ENCODE measurements at places on chromosomes 3 and 15.

DNA sequence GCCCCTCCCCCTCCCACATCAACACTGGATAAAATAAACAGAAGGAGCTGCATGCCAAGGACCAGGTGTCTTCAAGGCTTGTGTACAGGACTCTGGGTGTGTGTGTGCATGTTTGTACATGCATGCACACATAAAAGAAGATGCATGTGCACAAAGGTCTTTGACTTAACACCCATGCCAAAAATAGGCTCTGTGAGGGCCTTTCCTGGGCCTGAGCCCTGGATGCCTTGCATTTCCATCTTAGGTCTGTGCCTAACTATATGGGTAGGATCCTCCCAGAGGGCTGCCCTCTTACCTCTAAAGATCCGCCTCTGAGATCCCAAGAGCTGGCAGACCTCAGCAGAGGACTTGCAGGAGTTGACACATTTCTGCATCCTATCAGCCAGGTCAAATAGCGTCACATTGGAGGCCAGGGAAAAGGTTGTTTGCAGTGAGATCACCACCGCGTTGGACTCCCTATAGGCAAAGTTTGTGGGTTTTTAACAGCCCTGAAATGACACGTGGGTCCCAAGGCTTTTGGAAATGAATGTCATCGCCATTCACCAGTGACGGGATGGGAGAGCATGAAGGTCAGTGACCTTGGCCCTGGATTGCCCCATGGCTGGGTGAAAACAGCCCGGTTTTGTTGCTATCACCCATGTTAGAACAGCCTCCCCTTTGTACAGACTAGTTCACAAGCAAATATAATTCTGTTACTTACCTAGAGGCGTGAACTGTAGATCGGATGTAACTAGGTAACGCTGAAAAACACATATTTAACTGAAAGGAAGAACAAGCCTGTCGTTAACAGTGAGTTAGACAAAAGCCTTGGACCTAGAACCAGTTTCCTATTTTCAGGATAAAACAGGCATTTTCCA lies 54.0 kb downstream of the HEG1 start:
- DNase-seq, result no peak

DNA sequence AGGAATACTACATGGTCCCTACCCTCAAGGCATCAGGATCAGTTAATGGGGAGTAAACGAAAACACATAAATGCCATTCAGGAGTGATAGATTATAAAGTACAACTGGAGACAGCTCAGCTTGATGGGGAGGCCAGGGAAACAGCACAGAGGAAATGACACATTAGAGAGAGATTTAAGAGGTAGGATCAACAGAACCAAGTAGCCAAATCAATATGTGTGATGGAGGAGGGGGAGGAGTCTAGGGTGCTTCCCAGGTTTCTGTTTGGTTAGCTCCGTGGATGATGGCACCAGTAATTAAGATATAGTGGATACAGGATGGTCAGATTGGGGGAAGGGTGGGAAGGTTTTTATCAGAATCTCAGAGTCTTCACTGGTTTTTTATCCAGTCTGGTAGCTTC lies 229.5 kb upstream of the ROPN1 start:
- DNase-seq, result no peak

- DNase-seq, result no peak
These were observed 79.9 kb upstream of the NEO1 start for GRCh38 chr15:72972362-72972761.

- no peak for DNase-seq
These were observed 97.5 kb upstream of the SPATA12 start for GRCh38 chr3:56962922-56963321.

DNA sequence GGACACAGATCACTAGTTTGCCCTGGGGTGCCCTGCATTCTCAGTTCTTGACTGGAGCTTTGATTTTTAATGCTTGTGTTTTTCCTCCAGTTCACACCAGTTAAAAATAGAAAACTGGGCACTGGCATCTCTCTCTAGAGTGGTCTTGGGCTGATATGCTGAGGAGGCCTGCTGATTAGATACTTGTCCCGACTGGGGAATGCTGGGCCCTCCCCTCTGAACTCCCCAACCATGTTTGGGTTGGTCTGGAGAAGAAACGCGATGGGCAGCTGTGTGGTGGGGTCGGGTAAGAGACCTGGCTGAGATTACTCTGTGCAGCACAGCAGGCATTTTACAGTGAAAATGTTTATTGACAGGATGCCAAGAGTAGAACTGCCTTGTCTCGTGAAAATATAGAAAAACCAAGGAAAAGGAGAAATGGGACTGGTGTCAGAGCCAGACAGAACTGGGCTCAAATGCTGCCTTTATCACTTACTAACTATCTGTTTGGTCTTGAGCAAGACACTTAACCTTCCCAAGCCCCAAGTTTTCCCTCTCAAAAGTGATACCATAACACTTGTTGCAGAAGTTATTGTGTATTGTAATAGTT lies 1.6 kb upstream of the ACTC1 start:
- no peak for DNase-seq

GRCh38 chr15:82835391-82835917 lies 26.0 kb downstream of the WHAMM start:
- no peak for DNase-seq

- no peak for DNase-seq
These were observed 140.9 kb downstream of the CHSY1 start for GRCh38 chr15:101110681-101111569.

DNA sequence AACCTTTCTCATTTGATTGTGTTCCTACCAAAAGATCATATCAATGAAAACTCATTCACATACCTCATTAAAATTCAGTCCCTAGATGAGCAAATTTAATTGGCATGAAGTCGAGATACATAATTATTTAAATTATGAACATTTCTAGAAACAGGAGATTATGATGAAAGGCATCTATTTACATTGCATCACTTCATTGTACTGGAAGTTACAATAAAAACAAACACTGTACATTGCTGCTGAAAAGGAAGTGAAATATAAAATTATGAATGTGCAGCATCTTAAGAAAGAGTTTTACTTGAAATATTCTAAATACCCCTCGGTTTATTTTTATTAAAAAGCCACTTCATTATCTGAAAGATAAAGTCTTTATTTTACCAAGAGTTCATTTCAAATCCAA lies 163.4 kb upstream of the ZNF385D start:
- DNase-seq, result no peak

DNA sequence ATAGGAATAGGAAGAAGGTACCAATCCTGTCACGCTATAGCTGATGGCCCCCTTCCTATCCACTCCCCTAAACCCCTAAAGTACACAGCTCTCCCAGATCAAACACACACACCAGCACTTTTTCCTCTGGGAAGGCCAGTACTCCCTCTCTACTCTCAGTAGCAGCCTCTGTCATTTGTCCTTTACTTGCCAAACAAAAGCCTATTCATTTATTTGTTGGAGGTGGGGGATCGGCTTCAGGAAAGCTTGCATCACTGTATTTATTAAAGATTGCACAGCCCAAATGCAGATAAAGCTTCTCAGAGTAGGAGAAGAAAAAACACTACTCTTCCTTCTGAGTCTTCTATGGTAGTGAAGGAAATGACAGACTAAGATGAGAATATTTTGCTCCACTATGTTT lies 429.7 kb upstream of the RASGRP1 start:
- DNase-seq, result no peak

GRCh38 chr15:80526556-80527340 lies 122.6 kb downstream of the ARNT2 start:
- no peak for DNase-seq

- no peak for DNase-seq
These were observed 67.0 kb upstream of the SEC61A1 start for GRCh38 chr3:127985216-127985615.

- DNase-seq, result no peak
These were observed 296.2 kb downstream of the KBTBD8 start for GRCh38 chr3:67294341-67294740.

GRCh38 chr15:75025107-75025506 lies 1.7 kb downstream of the PPCDC start:
- DNase-seq, result no peak

Measured in effector memory CD4-positive, alpha-beta T cell (primary cell).